ENCODE measurements at places on chromosomes 1 and 21. TPM values are rescaled to one million over a fixed set of nuclear protein-coding genes. Genes with fewer than 3 reads are reported as not detected.
A peak's percentile ranks its signal among the peaks of the same experiment; 100 is the strongest.

DNA sequence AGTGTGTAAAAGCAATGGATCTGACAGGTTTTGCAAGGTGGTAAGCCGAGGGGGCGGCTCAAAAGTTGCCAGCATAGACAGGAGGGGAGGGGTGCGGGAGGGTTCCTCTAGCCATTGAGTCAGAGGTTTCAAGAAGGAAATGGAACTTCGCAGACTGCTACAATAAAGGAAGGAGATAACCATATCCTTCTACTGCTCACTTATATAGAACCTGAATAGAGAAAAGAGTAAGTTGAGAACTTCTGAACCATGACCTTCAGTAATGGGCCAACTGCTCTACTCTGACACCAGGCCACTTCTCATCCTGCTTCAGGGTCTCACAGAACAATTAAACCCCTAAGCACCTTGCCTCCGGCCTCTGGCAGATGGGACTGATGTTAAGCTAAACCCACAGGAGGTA is 26.3 kb upstream of the BCAR3 start:
- no peak for DNase-seq

GRCh38 chr1:32197074-32197473 is 3.3 kb upstream of the CCDC28B start:
- peak; percentile 38 for DNase-seq

The PLOD1 gene
- 35.0 TPM for total RNA-seq

- DNase-seq: peak; percentile 52
Measured at GRCh38 chr1:154869351-154870114, 548 bp downstream of the KCNN3 start.

The IQCC gene
- total RNA-seq: 0.30 TPM

- no peak for DNase-seq
Measured at GRCh38 chr1:71522721-71523120, 441.9 kb upstream of the ZRANB2 start.

The SPRR1B gene
- total RNA-seq: not detected

- no peak for DNase-seq
Measured at GRCh38 chr1:86621286-86621685, 74.4 kb downstream of the CLCA4 start.

DNA sequence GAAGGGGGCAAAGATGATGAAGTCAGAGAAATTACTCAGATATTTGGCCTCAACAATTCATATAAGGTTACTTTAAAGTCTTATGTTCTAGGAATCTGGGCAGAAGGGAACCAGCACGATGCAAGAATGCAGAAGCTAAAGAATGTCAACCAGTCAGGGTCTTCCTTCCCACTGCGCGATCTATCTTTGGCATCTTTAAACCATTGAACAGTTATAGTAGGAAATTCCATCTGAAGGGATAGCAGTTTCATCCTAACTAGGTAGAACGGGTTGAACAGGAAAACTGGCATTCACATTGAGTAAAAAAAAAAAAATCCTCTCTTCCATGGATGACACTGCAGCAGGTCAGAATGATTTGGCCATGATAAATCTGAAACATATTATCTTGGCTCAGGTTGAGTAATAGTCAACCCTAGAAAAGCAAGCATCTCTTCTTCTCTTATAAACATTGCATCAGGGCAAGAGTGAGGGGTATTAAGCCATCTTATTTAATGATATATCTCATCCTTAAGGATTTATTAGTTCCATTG is 6.3 kb downstream of the CRCT1 start:
- DNase-seq: no peak

DNA sequence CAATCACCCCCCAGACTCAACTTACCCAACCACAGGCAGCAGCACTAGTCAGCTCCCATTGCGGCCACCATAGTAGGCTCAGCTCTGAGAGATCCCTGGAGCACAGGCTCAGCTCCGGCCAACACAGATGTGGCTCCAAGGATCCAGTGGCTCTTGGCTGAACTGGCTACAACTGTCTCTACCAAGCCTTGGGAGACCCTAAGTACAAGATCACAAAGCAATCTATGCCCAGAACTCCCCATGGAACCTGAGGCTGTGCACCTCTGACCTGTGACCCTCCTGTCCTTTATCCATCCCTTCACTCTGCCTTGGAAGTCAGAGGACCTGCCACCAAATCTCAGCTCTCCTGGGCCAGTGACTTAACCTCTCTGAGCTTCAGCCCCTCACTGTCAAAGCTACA is 61.8 kb upstream of the GJB5 start:
- DNase-seq: no peak

- no peak for DNase-seq
Measured at GRCh38 chr1:229664133-229664689, 38.2 kb downstream of the URB2 start.

- peak; percentile 59 for DNase-seq
Measured at GRCh38 chr1:117633423-117633822, 27.6 kb downstream of the TENT5C start.

DNA sequence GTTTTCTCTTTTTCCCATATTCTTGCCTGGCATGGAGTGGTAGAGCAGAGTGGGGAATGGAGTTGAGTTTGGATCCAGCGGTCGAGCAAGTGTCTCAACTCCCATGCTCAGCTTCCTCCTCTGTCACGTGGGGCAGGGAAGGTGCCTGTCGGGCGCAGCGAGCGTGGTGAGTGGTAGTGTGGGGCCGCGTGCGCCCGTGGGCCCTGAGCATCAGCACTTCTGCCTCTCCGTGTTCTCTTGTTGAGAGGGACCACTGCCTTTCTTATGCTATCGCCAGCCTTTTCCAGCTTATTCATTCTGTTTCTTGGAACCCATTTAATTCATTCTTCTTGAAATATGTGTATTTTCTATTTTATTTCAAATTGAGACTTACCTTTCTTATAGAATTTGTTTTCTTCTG is 65.1 kb downstream of the ADARB1 start:
- DNase-seq: no peak

The NOS1AP gene
- 0.38 TPM for total RNA-seq

DNA sequence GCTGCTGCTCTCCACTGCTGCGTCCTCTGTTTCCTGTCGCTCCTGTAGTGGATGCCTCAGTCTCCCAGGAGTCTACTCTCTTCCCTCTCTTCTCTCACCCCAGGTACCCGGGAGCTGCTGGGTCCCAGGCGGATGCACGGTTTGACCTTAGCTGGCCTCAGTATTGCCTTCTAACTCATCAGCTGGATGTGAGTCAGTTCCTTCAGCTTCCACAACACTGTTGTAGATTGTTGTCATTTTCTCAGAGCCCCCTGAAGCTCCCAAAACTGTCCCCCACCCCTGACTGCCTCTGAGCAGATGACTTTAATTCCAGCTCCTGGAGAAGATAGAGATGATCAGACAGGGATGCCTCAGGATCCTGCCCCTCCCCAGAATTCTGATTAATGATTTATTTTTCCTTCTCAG is 7.2 kb downstream of the CNIH3 start:
- DNase-seq: no peak

DNA sequence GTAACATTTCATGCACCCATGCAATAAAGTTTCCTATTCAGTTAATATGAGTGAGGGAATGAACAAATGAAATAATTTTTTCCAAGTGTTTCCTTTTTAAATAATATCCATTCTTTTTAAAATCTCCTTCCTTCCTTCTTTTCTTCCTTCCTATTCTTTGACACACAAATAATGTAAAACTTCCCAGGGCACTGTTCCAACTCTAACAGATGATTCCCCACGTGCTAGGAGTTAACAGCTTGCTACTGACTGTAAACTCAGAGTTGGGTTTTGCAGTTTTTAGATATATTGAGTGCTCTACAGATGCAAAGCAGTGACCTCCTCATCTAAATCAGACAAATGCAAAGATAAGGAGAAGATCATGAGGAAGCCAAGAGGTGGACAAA is 54.0 kb upstream of the POU2F1 start:
- no peak for DNase-seq

DNA sequence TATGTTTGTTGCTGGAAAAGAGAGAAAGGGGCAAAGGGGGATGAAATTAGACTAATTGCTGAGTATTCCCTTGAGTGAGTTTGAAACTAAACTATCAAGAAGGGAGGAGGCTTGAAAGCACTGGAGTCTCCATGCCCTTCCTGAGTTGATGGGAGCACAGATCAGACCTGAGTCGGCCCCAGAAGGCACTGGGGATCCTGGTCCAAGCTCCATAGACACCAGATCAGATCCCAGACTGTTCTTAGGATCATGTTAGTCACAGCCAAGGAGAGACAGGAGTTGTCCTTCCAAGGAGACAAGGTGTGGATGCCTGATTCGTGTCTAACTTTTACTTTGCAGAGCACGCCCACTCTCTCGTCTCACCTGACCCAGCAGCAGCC is 152.3 kb downstream of the NR5A2 start:
- no peak for DNase-seq

The DMBX1 gene
- not detected for total RNA-seq

DNA sequence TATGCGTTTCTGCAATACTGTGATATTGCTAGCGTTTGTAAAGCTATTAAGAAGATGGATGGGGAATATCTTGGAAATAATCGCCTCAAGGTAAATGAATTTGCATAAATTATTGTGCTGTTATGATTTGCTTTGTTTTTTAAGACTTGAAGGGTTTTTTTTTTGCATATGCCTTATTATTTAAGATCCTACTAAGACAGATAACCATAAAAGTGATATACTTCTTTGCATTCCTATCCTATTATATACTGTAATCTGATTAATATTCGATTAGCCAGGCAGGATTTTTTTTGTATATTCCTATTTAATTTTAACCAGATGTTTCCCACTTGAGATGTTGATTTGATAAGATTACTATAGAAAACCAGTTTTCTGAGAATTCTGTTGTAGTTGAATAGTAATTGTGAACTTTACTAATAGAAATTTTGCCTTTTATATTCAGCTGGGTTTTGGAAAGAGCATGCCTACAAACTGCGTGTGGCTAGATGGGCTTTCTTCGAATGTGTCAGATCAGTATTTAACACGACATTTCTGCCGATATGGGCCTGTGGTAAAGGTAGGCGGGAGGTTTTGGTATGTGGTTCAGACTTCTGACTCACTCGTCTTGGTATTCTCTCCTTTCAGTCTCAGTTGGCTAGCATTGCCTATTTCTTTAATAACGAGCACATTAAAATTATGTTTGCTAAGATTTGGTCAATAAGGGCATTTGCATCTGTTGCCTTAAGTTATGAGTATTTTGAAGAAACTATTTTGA is 56.8 kb downstream of the ZBTB17 start:
- DNase-seq: no peak

The GSTM2 gene
- 61.8 TPM for total RNA-seq

- DNase-seq: no peak
Measured at GRCh38 chr1:226134170-226135058, 52.1 kb downstream of the ACBD3 start.

- DNase-seq: no peak
Measured at GRCh38 chr1:44890007-44890406, 47.0 kb upstream of the PTCH2 start.

Data from psoas muscle (tissue), 8 donors.